ENCODE measurements at places on chromosomes 2 and 18.

- DNase-seq = no peak
Measured at GRCh38 chr2:159088906-159089305, 120.5 kb downstream of the TANC1 start.

- no peak for DNase-seq
Measured at GRCh38 chr2:152154462-152154861, 21.1 kb downstream of the STAM2 start.

- no peak for DNase-seq
Measured at GRCh38 chr18:49944663-49945062, 131.3 kb upstream of the ACAA2 start.

DNA sequence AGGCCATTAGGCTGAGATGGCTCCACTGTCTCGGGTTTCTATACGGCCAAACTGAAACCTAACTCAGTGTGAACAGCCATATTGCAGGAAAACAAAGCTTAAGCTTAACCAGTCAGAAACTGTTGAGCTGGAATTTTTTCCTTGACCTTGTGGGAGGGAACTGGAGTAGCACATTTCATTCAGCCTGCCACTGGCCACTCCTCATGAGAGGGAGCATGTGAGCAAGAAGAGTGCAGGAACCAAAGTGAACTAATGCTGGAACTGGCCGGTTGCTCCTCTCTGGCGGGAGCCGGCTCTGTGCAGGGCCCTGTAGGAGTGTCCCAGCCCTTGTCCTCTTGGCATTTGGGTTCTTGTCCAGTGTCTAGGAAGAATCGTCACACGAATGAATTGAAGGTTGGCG is 5.9 kb upstream of the POLE4 start:
- DNase-seq = peak; percentile 32

DNA sequence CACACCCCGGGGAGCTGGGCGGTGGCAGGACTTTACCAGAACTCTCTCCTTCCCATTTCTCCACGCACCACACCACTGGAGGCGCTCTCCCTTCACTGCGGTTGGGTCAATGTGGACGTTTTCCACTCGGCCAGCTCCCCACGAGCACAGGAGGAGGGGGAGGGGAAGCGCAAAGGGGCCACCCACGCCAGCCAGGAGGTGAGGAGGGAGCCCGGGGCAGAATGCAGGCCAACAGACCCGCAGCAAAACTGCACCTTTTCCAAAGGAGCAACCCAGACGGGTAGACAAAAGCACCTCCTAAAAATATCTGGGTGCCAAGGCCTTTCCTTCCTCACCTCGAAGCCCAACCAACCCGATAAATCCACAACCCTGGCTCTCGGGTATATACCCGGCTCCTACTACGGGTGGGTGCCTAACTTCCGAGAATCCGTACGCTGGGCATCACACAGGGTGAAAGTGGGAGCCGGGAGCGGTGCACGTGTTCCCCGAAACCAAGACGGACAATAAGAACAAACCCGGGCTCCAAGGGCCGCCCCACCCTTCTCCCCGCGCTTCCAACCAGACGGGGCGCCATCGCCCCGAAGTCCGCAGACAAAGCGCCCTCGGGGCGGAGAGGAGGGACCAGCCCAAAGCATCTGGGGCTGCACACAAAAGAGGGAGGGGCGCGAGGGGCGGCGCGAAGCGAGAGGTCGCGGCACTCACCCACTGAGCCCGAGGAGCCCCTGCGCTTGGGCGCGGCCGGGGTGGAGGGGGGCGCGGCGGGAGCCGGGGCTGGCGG is 1.0 kb downstream of the RTN4 start:
- peak; percentile 78 for DNase-seq

GRCh38 chr2:19125901-19126680 is 232.3 kb downstream of the OSR1 start:
- no peak for DNase-seq

- no peak for DNase-seq
Measured at GRCh38 chr2:155223781-155224406, 525.4 kb downstream of the KCNJ3 start.

- DNase-seq = no peak
Measured at GRCh38 chr2:43890855-43891254, 52.1 kb downstream of the ABCG8 start.

DNA sequence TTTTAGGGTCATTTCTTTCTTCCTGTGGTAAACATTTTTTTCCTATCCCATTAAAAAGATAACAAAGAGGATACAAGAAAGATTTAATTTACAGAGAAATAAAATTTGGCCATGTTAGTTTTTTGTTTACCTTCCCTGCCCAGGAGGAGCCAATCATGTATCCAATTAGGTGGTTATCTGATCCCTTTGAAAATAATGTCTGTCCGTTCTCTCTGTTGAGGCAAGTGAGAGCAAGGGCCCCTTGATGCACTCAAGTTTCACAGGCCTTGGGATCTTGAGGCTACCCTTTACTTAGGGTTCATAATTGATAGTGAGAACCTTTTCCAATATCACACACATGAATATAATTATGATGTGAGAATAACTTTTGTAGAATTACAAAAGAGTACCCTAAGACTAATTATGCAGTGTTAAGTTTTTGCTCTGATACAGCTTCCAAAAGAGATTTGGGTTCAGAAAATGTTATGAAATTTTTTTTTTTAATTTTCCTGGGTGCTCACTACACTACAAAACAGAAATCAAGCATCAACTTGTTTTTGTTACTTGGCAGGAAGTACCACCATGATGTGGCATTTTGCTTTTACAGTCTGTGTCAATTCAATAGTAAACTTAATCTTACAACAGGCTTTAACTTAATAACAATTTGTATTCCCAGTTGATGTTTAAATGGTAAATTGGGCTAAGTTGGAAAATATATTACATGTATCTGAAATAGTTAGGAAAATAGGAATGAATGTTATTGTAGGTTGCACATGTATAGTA is 42.0 kb downstream of the AFTPH start:
- no peak for DNase-seq

DNA sequence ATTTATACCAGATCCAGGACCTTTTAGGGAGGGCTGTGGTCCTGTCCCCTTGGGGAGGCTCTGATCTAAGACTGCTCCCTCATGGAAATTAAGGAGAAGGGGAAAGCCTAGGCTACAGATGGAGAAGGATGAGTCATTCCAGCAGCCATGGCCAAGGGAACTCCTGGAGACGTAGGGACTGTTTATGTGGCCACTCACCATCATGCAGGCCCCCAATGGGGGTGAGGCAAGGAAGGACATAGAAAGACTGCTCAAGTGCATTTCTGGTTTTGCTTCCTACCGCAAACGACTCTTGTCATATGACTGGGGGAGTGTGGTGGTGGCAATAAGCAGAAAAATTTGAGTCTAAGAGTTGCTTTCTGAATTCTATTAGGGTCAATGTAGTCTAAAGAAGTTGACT is 54.0 kb upstream of the CYP1B1 start:
- no peak for DNase-seq

DNA sequence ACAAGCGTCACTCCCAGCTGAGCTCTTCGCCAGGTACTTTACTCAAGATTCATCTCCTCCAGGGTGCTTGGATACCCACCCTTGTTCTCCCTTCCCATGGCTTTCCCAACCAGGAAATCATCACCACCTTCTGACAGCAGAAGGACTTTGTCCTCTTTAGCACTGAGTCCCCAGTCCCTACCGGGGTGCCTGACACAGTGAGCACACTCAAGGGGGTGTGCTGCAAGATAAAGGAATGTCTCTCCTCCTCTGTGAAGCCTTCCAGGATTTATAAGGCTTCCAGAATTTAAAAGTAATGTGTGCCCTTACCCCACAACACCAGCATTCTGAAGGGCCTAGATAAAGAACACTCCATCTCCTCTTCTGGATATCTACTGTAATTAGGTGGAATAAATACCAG is 39.6 kb downstream of the ACVR1 start:
- DNase-seq = no peak

DNA sequence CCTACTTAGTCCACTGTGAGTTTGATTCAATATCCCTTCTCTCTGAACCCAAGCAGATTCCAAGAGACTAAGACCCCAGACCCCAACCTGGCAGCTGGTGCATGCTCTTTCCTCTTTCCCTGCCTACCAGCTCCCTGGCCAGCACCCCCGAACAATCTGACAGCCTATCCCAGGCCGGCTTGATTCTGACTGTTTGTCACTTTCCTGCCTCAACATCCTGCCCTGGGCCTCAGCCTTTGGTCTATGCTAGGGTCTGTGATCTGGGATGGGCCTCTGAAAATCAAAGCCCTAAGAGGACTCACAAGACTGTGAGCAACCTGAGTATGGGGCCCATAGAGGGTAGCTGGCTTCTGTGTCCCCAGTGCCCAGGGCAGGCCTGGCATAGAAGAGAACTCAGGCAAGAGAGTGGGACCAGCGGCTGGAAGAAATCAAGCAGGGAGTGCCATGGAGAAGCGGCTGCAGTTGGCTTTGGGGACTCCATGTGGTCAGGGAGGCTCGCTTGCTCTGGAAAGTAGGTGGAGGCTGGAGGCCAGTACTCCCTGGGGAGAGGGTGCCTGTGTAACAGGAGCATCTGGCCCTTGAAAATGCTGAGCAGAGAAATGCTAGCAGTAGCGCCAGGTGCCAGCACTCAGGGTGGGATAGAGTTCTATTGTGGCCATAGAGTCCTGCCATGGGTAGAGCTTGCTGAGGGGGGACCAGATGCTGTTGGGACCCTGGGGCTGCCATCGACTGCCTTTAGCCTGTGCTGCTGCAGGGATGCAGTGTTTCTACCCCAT is 343.9 kb downstream of the DYSF start:
- no peak for DNase-seq

- no peak for DNase-seq
Measured at GRCh38 chr2:6526093-6526824, 339.4 kb downstream of the CMPK2 start.

- peak; percentile 65 for DNase-seq
Measured at GRCh38 chr18:77054606-77055428, 77.8 kb downstream of the MBP start.

GRCh38 chr2:45974762-45975408 is 322.3 kb upstream of the EPAS1 start:
- no peak for DNase-seq

GRCh38 chr18:31309115-31309514 is 8.8 kb upstream of the DSG1 start:
- no peak for DNase-seq

- peak; percentile 19 for DNase-seq
Measured at GRCh38 chr18:64037812-64038414, 68.0 kb downstream of the SERPINB8 start.

- no peak for DNase-seq
Measured at GRCh38 chr18:45328296-45328695, 287.0 kb upstream of the SLC14A2 start.

DNA sequence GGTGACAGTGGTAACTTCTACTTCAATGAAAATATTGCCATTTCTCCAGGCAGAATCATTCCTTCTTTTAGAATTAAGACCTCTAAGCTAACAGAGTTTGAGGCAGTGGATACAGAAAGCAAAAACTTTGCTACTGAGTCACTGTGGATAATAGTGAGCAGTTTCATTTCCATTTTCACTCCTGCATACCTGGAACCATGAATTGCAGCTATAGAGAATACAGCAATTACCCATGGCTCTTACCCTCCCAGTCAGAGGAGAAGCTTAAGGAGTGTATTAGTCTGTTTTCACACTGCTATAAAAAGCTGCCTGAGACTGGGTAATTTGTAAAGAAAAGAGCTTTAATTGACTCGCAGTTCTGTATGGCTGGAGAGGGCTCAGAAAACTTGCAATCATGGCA is 531.4 kb upstream of the CNTNAP5 start:
- DNase-seq = no peak

- DNase-seq = no peak
Measured at GRCh38 chr2:130288467-130289403, 54.0 kb upstream of the IMP4 start.

GRCh38 chr2:86211033-86211795 is 12.0 kb downstream of the MRPL35 start:
- no peak for DNase-seq

DNA sequence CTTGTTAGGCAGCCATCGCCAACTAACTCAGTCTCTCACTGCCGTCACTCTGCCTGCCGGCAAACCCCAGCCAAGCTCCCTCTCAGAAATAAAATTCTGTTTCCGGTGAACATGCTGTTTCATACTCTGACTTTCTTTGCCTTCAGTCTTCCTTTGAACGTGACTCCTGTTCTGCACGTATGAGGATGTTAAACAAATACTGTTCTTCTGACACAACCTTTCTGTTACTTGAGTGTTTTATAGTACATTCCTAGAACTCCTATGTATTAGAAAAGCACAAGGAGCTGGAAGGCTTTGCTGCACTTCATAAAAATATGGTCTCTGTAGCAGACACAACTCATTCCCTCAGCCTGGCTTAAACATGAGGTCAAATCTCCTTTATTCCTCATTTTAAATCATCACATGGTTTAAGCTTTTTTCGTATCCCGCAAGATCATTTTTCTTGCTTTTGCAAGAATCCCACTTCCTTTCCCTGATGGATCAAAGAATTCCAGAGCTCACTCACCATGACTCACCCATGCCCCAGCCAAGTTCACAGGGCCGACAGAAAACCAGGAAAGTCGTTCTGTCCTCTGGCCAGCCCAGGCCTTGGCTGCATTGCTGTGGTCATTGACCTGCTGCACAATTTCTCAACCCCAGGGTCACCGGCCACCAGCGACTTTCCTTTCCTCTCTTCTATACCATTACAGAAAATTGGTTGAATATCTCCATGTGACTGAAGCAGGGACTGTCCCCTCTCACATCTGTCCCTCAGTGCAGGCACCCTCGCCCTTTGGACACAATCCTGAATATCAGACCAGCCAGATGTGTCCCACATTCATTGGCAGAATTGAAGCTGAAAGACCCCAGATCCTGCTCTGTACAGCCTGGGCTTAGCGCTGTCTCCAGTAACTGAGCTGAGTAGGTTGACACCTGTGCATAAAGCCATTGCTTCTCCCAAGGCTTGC is 183.1 kb upstream of the ARL4C start:
- peak; percentile 93 for DNase-seq

DNA sequence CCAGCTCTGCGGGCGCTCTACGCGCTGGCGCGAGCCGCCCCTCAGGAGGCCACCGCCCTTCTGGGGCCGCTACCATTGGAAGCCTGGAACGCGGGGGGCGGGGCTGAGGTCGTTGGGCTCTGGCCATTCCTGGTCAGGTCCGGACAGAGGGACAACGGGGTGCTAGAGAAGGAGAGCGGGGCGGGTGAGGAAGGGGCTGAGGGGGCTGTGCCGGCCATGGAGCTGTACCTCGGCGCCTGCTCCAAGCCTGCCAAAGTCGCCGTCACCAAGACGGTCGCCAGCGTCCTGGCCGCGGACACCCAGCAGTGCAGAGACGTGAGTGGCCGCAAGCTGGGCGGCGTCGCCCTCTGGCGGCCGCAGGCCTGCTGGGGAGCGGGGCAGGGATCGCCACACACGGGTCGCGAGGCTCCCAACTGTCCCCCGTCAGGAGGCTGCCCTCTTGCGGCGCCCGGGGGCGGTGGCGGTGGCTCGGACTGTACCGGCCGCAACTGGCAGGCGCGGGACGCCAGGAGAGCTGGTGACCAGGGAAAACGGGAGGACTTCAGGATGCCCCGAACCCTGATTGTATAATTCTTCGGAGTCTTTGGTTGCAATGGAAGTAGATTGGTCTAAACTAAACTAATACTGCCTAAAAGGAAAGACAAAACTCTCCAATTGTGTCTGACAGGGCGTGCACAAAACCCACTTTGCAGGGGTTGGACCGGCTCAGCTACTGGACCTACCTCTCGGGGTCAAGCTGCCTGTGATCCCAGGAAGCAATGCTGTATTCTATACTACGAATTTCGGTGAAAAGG is at the start of gene FSIP2:
FSIP2 (plus strand) TSS at position 126 of the 794 bp plus-strand sequence; CDS start at position 217, 91 bp downstream.
- no peak for DNase-seq

GRCh38 chr2:195404651-195405050 is 252.4 kb upstream of the SLC39A10 start:
- DNase-seq = no peak
